ENCODE measurements at places on chromosomes 2 and 18.

DNA sequence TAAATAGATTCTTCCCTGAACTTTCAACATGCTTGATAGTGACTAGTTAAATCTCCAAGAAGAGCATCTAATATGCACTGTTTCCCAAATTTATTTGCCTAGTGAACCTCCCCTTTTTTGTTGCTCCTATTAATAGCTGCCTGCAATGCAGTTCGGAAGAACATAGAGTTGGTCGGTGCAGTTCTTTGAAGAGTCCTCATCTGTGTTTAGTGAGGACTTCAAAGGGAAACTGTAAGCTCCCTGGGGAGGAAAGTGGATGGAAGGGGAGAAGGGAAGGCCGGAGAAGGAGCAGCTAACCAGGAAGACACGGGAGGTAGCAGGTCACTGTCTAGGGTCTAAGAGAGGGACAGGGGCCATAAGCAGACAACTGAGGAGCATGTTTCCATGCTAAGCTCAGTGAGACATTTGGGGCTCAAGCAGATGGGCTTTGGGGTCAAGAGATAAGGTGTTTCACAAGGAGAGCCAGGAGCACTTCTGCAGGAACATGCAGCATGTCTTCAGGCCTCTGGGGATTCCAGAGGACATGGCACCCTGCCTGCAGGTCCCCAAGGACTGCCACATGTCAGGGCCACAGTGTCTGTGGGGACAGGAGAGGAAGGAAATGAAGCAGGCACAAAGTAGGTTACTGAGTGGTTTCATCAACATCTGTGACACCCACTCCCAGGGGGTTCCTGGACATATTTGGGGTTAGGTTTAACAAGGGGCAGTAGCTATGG lies 48.7 kb upstream of the ANXA4 start:
- no peak for DNase-seq

DNA sequence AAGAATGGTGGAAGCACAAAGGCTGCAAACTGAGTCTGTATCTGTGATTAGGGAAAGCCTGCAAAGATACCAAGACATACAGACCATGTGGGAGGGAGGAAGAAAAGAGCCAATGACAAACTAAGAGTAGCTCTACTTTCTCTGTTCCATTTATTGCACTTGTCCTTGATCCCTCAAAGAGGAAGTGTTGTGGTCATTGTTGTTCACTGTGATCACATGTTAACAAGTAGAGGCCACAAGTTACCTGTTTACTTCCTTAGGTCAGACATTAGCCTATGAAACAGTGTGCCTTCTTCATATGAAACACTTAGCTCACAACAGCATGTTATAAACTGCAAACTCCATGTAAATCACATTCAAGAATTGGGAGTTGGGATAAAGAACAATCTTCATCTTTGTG lies 32.6 kb downstream of the MAP2 start:
- DNase-seq = no peak

DNA sequence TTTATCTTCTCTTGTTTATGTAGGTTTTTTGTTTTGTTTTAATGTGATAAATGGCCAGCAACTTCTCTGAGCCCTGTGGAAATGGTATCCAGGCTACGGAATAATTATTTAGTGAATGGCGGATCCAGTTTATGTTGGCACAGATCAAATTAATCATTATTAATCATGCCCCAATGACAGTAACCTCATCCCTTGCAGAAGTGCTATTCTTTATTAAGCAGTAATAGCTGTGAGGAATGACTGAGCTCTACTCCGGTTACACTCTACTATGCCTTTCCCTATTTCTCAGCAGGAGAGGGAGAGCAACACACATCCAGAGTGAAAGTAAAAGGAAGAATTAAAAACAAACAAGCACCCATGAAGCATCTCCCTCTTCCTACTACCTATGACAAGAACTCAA lies 84.8 kb downstream of the SETBP1 start:
- no peak for DNase-seq

DNA sequence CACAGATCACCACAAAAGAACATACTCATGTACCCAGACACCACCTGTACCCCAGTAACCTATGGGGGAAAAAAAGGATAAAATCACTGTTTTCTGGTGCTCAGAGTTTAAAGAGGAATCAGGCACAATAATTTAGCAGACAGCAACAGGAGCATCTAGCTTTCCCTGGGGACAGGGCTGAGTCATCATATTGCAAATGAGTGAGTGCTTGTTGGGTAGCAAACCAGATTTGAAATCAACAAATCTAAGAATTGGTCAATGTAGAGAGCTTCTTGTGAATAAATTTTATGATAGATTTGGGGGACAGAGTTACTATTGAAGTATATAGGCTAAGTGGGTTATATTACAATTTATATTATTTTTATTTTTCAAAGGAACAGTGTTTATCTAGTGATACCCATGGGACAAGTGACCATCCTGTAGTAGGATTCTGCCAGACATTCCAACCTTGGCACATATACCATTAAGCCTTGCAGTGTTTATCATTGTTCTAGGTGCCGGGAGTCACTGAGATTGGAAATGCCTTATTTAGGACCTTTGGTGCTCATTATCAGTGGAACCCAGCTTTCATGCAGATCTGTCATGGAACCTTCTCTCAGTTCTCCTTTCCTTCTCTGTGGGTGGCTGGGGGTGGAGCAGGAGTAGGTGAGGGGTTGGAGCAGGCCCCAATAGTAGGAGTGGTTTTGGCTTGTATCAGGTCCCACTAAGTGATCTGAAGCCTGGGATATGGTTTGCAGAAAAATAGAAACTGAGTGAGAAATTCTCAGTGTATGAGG lies 117.2 kb downstream of the CERS6 start:
- no peak for DNase-seq

- no peak for DNase-seq
Measured at GRCh38 chr2:142673836-142674235, 203.6 kb upstream of the KYNU start.

DNA sequence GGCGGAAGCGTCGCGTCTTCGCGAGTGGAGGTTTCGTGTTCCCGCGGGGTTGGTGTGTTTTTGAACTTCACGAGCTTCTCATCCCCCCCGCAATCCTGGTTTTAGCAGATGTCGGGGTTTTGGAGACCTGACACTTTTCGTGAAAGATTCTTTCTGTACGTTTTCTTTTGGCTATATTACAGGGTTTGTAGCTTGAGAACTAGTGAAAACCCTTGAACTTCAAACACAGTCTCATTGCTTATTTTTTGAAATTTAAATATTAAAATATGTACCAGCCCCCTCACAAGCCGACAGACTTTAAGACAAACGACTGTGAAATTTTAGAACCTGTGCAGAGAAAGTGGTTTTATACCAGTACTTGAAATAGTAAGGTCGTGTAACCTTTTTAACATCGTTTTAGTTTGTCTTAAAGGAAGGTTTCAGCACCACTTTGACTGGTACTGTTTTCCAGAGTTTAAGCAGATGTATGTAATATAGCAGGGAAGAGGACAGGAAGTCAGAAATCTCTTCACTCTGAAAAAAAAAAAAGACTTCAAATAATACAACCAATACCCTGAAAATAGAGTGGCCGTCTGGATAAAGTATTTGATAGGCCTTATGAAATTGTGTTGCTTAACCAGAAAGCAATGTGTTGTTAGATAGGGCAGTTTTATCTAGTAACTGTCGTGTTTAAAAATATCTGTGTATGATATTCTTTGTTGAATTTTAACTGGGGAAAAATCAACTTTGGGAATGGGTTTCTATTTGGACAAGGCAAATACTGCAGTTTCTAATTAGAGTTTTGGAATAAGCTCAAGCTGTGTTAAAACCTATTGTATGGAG lies 1.4 kb downstream of the SPATS2L start:
- DNase-seq = no peak

DNA sequence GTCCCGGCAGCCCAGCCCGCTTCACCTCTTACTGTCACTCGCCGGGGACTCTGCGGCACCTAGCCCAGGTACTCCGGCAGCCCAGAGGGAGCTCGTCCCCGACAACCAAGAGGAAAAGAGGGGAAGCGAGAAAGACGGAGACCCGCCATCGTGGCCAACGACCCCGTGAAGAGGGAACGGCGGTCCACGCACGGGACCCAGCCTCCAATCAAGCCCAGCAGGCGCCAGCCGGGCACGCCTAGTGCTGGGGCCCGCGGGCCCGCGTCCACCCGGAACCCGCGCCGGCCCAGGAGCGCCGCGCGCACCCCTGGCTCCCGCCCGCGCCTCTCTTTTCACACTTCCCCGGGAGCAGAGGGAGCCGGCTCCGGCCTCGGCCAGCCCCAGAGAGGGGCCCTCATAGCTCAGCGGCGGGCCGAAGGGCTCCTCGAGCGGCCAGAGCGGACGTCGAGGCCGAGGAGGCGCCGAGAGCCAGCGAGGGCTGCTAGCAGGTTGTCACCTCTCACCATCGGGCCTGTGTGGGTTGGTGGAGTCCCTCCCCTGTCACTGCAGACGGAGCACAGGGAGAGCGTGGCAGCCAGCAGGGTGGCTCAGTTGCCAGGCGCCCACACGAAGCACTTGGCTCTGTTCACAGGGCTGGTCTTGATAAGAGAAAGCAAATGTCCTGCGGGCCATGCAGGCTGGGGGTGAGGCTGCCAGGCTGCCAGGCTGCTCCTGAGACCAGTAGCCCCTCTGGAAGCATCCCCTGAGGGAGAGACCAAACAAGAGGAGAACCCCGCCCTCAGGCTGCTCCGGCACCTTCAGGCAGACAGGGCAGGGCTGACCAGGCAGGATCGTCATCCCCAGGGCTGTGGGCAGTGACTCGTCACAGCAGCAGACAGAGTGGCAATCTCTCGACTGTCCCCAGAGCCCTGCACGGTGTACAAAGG lies 36.9 kb upstream of the KLF11 start:
- no peak for DNase-seq

DNA sequence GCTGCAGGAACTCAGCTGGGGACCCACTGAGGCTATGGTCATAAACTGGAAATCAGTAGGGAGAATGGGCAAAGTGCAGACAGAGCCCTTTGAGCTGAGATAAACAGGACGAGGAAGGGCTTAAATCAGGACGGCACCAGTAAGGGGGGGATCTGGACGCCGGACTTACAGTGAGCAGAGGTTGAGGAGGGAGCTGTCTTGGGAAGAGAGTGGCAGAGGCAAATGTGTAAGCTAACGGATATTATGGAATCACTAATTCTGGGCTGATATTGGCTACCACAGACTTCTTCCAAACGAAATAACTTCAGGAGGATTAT lies 539 bp downstream of the CYP27A1 start:
- no peak for DNase-seq

- DNase-seq = no peak
Measured at GRCh38 chr2:98377544-98377943, 31.3 kb downstream of the CNGA3 start.

DNA sequence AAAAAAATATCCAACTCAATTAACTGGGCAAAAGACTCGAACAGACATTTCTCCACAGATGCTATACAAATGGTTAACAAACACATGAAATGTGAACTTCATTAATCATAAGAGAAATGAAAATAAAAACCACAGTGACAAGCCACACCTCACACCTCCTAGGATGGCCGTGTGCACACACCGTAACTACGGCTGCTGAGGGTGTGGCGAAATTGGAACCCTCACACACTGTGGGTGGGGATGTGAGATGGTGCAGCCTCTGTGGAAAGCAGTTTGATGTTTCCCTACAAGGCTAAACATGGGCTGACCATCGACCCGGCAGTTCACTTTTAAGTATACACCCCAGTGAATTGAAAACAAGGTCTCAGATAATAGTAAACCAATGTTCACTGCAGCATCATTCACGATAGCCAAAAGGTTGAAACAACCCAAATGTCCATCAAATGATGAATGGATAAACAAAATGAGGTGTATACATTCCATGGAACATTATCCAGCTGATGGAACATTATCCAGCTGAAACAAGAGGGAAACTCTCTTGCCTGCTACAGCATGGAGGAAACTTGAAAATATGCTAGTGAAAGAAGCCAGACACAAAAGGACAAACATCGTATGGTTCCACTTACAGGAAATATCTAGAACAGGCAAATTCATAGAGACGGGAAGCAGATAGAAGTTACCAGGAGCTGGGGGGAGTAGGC lies 32.2 kb downstream of the ZAP70 start:
- DNase-seq = no peak

- no peak for DNase-seq
Measured at GRCh38 chr2:224994242-224994823, 47.9 kb downstream of the DOCK10 start.

- no peak for DNase-seq
Measured at GRCh38 chr2:193584522-193584938, 1389.8 kb upstream of the TMEFF2 start.

DNA sequence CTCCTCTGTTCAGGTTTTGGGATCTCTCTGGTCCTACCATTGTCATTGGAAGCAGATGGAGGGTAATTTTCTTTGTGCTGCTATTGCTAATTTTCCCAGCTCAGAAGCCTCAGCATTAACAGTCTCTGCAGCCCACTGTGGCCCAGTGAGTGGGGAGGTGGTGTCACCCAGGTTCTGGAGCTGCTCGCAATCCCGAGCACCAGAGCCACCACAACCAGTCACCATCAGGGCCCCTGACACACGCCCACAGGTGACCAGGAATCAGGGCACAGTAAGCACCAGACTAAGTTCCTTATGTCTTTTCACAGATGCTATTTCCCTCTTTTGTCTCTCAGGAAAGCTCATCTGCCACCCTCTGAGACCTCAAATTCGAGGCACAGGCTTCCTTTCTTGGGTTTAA lies 87.9 kb downstream of the SEPTIN10 start:
- no peak for DNase-seq

DNA sequence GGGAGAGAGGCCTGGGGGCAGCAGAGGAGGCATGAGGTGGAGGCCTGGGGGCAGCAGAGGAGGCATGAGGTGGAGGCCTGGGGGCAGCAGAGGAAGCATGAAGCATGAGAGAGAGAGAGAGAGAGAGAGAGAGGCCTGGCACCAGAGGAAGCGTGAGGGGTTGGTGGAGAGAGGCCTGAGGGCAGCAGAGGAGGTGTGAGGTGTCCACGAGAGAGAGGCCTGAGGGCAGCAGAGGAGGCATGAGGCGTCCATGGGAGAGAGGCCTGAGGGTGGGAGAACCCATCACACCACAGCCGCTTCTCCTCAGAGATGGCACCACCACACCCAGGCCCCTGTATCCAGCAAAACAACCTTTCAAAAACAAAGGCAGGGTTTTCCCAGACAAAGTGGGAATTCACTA lies 55.7 kb upstream of the KCNG2 start:
- DNase-seq = no peak

DNA sequence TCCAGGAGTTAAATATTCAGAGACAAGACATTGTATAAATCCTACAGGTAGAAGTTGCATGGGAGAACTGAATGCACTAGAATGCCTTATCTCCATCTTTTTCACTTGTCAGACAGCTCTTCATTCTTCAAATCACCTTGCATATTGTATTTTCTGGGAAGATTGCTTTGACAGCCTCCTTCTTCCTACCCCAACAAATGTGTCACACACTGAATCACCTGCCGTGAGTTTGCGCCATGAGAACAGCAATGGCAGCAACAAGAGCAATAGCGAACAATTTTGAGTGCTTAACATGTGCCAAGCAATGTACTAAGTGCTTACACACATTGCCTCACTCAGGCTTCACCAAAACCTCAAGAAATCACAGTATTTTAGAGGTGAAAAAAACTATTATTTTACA lies 161.3 kb upstream of the REG3G start:
- no peak for DNase-seq

DNA sequence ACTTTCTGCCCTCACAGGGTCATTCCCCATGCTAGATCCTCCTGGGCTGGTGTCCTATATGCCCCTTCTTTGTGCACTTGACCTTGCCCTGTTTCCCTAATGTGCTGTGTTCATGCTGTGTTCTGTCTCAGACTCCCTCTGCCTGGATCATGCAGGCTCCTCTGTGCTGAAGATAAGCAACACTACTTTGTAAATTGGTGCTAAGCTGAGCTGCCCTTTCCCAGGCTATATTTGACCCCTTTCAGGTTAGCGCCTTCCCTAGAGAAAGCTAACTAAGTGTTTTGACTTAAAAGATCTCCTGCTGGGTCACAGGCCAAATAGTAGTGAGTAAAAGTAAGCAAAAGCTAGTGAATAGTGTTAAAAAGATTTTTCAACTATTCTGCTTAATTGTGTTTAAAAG lies 257.2 kb upstream of the RGPD4 start:
- no peak for DNase-seq
